ENCODE measurements at places on chromosomes 2 and 18.

DNA sequence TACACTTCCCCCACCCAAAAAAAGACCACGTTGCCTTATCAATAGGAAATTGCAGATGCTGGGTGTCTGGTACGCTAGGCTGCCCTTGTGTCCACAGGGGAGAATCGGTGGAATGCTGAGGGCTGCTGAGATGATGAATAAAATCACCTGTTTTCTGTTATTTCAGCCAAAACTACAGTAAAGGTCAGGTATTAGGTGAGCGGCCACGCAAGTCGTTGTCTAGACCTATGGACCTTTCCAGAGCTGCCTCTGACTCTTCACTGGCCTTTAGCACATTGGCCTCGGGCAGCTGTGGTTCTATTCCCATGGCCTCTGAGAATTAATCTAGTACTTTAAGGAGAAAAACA is 89.6 kb downstream of the MTCL1 start:
- no peak for DNase-seq

- DNase-seq: no peak
Measured at GRCh38 chr2:55862246-55862645, 61.3 kb downstream of the EFEMP1 start.

DNA sequence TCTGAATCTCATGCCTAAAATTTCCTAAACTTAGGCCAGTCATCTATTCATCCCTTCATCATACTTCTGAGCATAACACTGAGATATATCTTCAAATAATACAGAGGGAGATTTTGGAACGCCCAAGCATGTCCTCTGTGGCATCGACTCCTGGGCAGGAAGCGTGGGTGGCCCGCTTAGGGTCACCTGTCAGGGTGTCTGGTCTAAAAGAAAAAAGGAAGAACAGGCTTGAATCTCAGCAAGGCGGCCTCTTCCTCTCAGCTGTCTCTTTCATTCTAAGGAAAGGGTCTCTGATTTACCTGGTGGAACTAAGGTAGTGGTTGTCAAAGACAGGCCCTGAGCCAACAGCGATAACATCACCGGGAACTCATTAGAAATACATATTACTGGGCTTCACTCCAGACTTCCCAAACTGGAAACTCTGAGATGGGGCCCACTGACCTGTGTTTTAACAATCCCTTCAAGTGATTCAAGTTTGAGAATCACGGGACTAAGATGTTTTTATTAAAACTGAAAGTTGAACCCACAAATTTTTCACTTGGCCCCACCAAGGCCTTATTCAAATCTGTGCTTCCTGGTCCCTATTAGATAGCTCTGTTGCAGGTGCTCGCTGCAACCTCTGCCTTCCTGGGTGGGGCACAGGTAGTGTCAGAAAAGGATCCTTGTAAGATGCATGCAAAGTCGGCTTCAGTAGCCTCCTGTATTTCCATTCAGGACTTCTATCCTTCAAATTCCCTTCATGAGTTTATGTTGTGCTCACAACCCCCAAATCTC is 162.3 kb upstream of the CCDC68 start:
- no peak for DNase-seq

DNA sequence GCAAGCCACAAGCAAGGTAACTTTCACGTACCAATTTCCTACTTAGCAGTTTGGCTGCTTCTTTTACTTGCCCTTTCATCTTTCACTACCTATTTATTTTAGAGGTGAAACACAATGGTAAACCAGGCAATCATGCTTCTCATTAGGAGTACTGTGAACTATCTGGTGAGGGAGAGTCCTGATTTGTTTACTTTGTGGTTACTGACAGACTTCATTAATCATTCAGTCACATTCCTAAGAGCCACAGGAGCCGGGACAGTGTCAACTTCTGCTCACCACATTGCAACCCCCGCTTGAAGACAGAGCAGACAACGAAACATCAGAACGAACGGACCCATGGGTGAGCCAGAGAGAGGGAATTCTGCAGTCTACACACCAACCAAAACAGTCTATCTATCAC is 28.8 kb downstream of the TUBB6 start:
- DNase-seq: no peak

GRCh38 chr2:42901076-42901640 is 108.8 kb upstream of the HAAO start:
- no peak for DNase-seq

GRCh38 chr2:239440511-239440959 is 39.7 kb upstream of the HDAC4 start:
- DNase-seq: no peak

DNA sequence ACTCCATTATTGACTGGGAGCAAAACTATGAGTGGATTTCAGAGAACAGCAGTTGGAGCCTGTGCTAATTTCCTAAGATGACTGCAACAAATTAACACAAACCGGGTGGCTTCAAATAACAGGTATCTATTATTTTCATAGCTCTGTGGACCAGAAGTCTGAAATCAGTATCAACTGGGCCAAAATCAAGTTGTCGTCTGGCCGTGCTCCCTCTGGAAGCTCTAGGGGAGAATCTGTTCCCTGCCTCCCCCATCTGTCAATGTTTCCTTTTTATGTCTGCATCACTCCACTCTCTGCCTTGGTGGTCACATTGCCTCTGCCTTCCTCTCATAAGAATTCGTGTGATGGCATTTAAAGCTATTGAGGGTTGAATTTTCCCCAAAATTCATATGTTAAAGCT is 269.8 kb downstream of the TMX3 start:
- no peak for DNase-seq

GRCh38 chr2:164969909-164970690 is 14.8 kb upstream of the SLC38A11 start:
- DNase-seq: no peak

DNA sequence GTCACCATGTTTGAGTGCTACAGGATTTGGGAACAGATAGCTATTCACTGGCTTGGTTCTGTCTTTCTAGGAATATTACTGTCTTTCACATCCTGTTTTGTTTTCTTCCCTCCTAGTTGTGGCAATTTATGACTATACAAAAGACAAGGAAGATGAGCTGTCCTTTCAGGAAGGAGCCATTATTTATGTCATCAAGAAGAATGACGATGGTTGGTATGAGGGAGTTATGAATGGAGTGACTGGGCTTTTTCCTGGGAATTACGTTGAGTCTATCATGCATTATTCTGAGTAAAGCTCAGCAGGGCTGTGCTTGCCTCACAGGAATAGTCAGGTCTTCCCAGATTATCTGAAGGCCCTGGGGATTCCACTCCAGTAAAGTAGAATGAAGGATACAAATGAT is 98.9 kb downstream of the ABI2 start:
- DNase-seq: no peak

DNA sequence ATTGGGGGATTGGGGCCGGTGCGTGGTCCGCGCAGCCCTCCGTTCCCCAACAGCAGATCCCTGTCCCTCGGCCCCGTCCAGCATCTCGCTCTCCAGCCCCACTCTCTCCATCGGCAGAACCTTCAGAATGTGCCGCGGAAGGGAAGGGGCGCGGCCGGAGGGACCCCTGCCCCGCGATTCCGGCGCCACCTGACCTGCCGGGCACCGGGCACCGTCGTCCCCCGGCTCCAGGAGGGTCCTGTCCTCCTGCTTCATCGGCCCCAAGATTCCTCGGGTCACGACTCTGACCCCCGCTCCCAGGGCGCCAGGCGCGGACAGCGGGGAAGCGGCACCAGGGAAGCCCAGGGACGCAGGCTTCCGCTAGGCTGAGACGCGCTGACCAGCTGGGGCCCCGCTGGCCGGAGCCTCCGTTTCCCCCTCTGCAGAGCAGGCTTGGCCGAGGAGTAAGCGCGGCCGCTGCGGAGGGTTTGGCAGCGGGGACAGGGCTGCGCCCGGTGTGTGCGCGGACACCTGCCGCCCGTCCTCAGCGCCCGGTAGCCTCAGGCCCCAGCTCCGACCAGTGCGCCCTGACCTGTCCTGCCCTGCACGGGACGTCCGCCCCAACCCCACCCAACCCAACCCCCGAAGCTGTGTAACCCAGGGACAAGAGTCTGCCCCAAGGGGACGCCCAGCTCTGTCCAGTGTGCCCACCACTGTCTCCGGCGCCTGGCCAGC is 16.8 kb upstream of the BOK start:
- no peak for DNase-seq

DNA sequence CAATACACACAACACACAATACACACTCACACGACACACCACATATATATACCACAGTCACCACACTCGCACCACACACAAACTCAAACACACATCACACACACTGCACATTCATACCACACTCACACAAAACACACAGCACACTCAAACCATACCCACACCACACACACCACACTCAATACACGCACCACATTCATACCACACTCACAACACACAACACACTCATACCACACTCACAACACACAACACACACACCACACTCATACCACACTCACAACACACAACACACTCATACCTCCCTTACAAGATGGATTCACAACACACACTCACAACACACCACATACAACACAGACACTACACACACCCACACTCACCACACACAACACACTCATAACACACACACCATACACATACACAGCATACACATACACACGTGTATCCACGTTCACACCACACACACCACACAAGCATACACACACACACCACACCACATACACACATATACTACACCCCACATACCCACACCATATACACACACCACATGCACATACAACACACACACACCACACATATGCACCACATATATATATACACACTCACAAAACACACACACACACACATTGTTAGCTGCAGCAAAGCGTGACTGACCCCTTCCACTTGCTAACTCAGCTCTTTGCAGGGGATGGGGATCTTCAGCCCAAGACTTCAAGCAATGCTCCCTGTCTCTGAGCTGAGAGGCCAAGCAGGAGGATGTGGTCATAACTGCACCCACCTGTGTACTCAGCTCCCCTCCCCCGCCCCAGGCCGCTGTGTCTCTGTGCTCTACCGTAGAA is 59.0 kb downstream of the SDC1 start:
- DNase-seq: no peak

Data from germinal center (tissue), 1 donor.